ENCODE measurements at places on chromosomes 7 and 10. TPM values are rescaled to one million over a fixed set of nuclear protein-coding genes. Genes with fewer than 3 reads are reported as not detected.

Gene POM121L12
- not detected for total RNA-seq

Gene MPLKIP
- total RNA-seq, result 30.8 TPM

Gene ACBD7
- 0.20 TPM for total RNA-seq

Gene ANXA8
- 562 TPM for total RNA-seq

Gene SEMA3D
- total RNA-seq, result 8.3 TPM

Gene LRRC17
- 0.27 TPM for total RNA-seq

Gene C10orf67
- total RNA-seq, result 0.11 TPM

Gene NRCAM
- total RNA-seq, result 20.0 TPM

Gene PCLO
- 4.0 TPM for total RNA-seq

Gene RAPGEF5
- 3.4 TPM for total RNA-seq

Gene POR
- 44.7 TPM for total RNA-seq

Gene NRBF2
- total RNA-seq, result 24.8 TPM

DNA sequence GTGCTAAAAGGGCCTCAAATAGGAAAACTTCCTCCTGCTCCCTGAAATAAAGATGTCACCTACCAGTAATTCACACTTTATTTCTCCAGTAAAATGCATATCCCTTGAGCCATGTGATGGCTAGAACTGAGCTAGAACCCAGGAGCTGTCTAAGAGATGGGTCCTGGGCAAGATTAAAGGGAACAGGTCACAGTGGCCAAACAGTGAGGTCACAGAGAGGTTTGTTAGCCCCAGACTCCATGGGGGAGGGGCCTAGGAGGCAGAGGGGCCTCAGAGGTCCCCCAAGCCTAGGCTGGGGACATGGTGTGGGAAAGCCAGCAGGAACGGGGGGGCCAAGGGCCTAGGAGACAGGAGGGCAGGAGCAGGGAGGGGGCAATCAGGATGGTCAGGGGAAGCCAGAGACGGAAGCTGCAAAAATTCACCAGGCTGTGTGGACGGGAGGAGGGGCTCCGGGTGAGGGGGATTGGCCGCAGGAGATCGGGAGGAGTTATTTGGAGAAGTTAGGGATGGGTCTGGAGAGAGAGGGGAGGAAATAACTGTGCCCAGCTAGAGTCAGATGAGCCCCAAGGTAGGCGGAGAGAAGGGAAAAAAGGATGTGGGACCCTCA lies 3.3 kb downstream of the FBXO24 start:
- no peak for DNase-seq

DNA sequence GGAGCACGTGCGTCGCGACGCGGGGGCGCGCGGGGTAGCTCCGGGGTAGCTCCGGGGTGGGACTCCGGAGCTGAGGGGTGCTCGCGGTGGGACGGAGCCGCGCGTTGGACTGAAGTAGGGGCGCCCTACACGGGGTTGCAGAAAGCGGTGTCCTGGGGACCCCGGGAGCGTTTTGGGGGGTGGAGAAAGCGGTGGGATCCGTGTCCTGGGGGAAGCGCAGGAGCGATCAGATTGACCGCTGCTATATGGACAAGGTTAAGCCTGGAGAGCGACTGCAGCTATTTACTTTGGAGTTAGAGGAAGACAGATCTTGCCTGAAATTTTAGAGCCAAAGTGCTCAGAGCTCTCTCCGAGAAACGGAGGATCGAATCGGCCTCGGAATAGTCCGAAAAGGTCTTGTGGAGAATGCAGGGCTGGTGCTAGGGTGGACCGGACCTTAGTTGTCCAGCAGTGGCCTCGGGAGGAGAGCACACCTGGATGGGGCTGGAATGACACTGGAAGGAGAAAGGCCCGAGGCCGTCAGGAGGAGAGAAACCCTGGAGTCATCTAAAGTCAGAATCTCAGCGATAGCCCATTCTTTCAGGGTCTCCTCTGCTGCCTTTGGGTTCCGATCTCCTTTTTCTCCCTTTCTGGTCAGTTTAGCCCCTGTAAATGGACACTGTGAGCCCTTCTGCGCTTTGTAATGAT lies 564 bp downstream of the PDSS1 start:
- DNase-seq, result peak; percentile 21

GRCh38 chr10:24969841-24970281 lies 17.5 kb upstream of the PRTFDC1 start:
- DNase-seq, result no peak

- DNase-seq, result no peak
Observed at GRCh38 chr7:119994928-119995327, 278.0 kb upstream of the KCND2 start.

DNA sequence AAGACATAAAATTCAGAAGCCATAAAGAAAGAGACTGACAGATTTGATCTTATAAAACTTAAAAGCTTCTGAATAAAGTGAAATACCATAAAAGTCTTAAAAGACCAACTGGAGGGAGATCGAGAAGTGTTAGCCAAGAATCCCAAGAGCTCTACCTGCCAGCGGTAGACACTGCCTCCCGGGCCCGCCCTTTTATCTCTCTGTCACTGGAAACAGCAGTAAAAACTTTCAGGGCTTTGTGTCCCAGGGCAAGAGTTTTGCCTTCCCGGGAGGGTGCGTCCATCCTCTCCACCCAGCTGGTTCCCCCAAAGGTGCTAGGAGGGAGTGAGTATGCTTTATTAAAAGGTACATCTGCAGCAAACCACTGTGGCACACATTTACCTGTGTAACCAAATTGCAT lies 5.8 kb downstream of the PLA2G12B start:
- no peak for DNase-seq

DNA sequence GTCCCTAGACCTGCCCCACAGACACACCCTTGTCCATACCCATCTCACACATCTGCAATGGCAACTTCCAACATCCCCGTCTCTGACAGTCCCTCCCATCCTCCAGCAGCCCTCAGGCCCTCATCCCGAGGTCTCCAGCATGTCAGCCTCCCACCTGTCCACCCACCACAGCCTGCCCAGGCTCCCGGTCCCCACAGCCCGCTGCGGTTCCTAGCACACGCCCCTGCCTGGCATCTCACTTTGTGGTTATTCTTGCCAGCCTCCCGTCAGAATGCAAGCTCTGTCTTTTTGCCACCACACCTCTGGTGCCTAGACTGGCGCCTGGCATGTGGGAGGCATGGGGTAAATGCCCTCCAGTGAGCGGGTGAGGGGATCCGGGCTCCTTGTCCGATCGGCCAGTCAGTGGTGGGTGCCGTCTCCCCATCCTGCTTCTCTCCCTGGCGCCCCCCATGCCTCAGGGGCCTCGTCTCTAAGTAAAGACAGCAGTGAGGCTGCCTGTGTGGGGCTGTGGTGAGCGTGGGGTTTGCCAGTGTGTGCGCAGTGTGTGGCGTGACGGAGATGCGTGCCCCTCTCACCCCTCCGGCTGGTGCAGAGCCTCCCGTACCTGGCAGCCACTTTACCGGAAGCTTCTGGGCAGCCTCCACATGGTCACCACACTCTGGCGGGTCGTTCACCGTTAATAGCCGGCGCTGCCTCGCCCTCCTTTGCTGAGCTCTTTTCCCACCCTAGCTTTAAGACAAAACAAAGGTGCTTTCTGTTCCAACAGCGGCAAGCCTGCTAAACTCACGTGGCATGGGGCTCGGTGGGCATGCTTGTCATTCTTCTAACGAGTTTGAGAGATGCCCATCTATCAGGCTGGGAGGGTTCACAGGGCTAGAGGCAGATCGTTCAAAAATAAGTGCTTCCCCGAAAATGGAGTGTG lies 28.5 kb upstream of the TTYH3 start:
- no peak for DNase-seq

- DNase-seq, result peak; percentile 10
Observed at GRCh38 chr10:81179805-81180452, 642.2 kb downstream of the SH2D4B start.

DNA sequence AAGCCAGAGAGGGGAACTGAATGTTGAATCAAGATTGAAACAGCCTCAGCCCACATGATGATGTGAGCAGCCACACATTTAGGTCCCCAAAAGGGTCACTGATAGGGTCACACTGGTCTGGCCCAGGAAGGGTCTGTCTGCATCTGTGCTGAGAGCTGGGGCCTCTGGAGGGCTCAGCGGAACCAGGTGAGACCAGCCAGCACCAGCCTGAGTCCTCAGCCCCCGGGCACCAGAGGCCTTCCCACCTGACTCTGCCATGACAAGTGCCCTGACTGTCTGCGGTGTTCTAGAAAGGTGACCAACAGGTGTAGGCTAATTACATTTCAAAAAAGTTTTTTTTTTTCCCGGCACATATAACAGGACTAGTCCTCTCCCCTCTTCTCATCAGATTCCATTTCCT lies 76.2 kb downstream of the WDR11 start:
- no peak for DNase-seq

DNA sequence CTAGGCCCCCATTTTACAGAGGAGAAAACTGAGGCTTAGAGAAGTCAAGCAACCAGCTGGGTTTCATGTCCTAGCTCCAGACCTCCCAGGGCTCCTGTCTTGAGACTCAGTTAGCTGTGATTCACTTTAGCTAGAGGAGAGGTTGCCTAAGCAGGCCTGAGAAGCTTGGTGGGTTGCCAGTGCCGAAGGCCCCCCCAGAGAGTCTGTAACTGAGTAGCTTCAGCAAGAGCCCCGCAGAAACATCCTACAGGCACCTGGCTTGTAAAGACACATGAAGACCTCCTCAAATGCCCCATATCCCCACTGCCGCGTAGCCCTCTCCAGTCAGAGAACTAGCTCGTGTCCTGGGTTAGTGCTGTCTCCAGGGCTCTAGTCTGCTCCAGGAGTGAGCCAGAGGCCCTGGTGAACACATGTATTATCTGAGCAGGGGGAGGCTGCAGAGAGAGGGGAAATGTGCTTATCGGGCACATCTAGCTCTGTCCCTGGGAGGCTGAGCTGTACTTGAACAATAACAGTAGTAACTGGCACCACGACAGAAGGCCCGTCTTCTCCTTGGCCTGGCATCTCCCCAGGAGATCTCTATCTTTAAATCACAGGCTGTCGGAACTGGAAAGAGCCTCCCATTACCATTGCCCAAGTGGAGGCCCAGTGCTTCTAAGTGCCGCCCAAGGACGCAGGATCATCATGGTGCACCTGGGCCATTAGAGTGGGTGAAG lies 28.9 kb downstream of the UNC5B start:
- DNase-seq, result no peak

DNA sequence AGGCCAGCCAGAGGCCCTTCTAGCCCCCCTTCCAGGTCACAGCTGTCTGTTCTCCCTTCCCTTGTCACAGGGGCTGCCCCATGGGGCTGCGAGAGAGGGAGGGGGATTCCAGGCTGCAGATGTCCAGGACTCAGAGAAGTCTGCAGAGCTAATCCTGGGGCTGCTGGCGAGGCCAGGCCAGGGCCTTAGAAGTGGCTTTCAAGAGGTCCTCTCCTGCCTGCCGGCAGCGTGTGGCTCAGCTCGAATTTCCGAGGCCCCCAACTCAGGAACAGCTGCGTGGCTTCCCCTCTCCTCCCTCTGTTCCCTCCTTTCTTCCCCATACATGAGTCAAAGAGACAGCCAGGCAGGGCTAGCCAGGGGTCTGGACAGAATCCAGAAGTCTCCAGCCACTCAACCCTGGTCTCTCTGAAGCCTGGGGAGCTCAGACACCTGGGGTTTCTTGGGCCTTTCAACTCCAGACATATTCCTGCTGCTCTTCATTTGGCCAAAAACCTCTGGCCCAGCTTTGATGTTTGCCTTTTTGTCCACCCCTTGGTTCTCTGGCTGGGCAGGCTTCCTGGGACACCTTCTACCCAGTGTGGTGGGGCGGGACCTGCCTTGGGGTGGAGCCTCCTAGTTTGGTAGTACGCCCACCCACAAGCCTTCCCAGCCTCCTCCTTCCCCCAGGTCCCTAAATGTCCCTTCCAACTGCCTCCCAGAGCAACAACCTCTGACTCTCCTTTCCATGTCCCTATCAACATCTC lies 21.8 kb upstream of the EIF5AL1 start:
- DNase-seq, result no peak

DNA sequence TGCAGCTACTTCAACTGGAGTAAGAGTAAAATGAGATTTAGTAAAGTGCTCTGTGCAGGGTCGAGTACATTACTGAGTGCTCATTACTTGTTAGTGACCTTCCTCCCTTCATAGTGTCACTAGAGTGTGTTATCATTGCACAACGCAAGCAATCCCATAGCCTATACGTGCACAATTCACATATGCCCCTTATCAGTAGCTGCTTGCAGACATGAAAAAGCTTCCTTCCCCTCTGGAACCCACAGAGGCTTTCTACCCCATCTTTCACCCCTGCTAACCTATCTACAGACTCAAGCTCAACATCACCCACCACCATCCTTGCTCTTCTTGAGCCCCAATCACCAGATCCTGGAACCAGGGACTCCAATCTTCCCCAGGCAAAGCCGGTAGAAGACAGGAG lies 59.3 kb downstream of the C7orf25 start:
- no peak for DNase-seq

DNA sequence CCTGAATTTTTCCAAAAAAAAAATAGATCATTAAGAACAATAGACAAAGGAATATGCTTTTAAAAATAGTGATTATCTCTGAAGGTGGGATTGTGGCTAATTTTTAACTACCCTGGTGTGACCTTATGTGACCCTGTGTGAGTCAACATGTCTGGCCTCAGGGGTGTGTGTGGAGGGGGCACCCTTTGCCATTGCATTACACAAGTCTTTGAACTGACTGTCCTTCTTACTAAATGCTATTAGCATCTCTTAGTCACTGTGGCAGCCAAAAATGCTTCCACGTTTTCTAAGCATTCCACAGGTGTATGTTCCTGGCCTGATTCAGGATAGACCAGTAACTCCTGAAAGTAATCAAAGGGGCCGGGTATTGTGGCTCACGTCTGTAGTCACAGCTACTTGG lies 175.4 kb downstream of the MGMT start:
- DNase-seq, result peak; percentile 42

DNA sequence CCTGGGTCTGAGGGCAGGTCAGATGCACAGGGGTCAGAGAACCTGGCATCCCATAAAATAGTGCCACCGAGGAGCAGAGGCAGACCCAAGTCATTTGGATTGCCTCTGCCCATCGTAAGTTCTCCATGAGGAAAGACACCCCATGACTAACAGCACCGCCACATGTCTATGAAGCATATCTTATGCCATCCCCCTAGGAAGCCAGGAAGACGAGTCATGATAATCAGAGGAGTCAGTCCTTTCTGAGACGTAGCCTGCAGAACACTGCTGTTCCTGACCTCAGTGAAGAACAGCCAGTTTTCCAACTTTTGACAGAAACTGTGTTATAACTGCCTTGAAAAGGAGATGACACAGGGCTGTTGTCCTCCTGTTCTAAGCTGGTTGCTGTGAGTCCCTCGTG lies 51.2 kb downstream of the INSYN2A start:
- peak; percentile 39 for DNase-seq

GRCh38 chr7:111438369-111439289 lies 123.7 kb downstream of the IMMP2L start:
- peak; percentile 62 for DNase-seq

GRCh38 chr7:112103246-112103645 lies 103.0 kb downstream of the DOCK4 start:
- peak; percentile 32 for DNase-seq
